ENCODE measurements at places on chromosomes 6 and 20. TPM values are rescaled to one million over a fixed set of nuclear protein-coding genes. Genes with fewer than 3 reads are reported as not detected.
A peak's percentile ranks its signal among the peaks of the same experiment; 100 is the strongest.

DNA sequence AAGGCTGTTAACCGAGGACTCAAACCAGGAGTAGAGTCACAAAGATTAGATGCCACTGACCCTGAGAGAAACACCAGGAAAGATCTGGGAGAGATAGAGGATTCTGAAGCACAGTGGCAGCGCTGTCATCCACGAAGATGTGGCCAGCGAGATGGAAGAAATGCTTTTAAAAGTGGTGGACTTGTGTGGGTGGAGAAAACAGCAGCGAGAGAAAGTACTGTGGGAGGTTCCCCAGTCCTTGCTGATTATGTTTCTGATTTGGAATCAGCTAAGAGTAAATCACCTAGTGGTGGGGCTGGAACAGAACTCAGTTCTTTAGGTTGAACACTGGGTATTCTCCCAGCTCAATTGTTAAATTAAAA, 435 bp upstream of the ZNF322 start:
- H3K27me3 ChIP-seq = peaks cover 3% of the 10 kb centered on the region
- H3K36me3 ChIP-seq = peaks cover 4% of the 10 kb centered on the region
- no peak for DNase-seq
- peaks cover 20% of the 10 kb centered on the region for H3K4me1 ChIP-seq

- H3K36me3 ChIP-seq = peaks cover 46% of the 10 kb centered on the region
- H3K4me1 ChIP-seq = peaks cover 40% of the 10 kb centered on the region
- no peak overlapping the region for H3K4me3 ChIP-seq
- DNase-seq = no peak
- H3K27ac ChIP-seq = peak overlapping the region; percentile 83
- H3K27me3 ChIP-seq = no peaks in the 10 kb centered on the region
Observed at GRCh38 chr20:10637563-10637962, 36.2 kb downstream of the JAG1 start.

PRDM1 gene
- 1.8 TPM for total RNA-seq

- H3K4me1 ChIP-seq = no peaks in the 10 kb centered on the region
- DNase-seq = no peak
Observed at GRCh38 chr6:149948011-149948410, 6.2 kb downstream of the ULBP2 start.

ZNF831 gene
- total RNA-seq = not detected

CRIP3 gene
- total RNA-seq = 0.59 TPM

DNA sequence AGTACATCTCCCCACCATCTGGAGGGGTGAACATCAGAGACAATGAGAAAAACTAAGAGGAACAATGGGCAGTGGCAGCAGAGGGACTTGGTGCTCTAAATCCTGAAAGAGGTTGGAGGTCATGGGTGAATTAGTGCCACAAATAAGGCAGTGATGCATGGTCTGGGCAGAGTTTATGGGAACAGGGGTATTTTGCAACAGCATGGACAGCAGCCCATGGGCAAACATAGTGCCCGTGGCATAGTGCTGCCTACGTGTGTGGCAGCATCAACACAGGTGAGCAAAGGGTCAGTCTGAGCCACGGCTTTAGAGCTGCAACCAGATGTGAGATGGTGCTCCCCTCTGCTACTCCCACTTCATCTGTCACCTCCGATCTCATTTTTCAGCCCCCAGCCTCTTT, 459.1 kb upstream of the CITED2 start:
- DNase-seq = no peak
- no peaks in the 10 kb centered on the region for H3K27me3 ChIP-seq
- H3K4me1 ChIP-seq = no peaks in the 10 kb centered on the region

- H3K4me1 ChIP-seq = no peaks in the 10 kb centered on the region
- DNase-seq = peak; percentile 88
- no peak overlapping the region for H3K27ac ChIP-seq
- H3K4me3 ChIP-seq = no peak overlapping the region
- no peaks in the 10 kb centered on the region for H3K36me3 ChIP-seq
Observed at GRCh38 chr20:46253391-46253790, 54.9 kb downstream of the CDH22 start.

GRCh38 chr6:118980063-118980462, 45.1 kb upstream of the MCM9 start:
- H3K36me3 ChIP-seq = no peaks in the 10 kb centered on the region
- no peak overlapping the region for H3K27ac ChIP-seq
- no peaks in the 10 kb centered on the region for H3K4me1 ChIP-seq
- no peaks in the 10 kb centered on the region for H3K27me3 ChIP-seq
- no peak for DNase-seq

DNA sequence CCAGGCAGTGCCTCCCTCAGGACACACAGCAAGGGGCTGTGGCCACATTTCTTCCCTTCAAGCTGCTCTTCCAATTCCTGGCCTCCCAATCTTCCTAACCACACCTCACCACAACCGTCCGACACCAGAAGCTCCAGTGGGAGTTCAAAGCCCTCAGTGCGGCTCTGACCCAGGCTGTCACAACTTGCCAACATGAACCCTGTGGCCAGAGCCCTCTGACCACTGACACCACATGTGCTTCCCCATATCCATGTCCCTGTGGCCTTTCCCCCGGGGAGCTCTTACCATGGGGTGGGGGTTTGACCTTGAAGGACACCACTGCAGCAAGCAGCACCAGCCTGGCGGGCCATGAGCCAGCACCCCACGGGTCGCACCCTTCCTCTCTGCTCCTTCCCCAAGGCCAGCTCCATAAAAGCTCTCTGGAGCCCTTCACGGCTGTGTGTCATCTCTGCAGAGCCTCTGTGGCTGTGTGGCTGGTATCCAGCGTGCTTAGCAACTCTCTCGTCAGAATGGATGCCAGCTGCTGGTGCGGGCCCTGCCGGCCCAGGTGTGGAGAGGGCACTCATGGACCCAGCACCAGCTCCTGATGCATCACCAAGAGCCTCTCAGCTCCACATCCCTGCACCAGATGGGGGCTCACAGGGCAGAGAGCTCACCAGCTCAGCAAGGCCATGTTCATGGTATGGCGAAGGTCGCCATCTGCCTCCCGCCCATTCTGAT, 106.1 kb downstream of the PSMB1 start:
- DNase-seq = peak; percentile 84
- H3K36me3 ChIP-seq = no peaks in the 10 kb centered on the region
- H3K27ac ChIP-seq = no peak overlapping the region
- peaks cover 13% of the 10 kb centered on the region for H3K27me3 ChIP-seq

SYS1 gene
- 31.8 TPM for total RNA-seq

- peak; percentile 70 for DNase-seq
- H3K36me3 ChIP-seq = no peaks in the 10 kb centered on the region
- H3K4me1 ChIP-seq = peaks cover 6% of the 10 kb centered on the region
- H3K27ac ChIP-seq = no peak within 1 kb of the TSS
- H3K27me3 ChIP-seq = peaks cover 35% of the 10 kb centered on the region
- H3K4me3 ChIP-seq = peak within 1 kb of the TSS; percentile 37
Observed at GRCh38 chr20:38601216-38602184, at the start of gene ARHGAP40. ARHGAP40 (plus strand) TSS chr20:38601809.

DNA sequence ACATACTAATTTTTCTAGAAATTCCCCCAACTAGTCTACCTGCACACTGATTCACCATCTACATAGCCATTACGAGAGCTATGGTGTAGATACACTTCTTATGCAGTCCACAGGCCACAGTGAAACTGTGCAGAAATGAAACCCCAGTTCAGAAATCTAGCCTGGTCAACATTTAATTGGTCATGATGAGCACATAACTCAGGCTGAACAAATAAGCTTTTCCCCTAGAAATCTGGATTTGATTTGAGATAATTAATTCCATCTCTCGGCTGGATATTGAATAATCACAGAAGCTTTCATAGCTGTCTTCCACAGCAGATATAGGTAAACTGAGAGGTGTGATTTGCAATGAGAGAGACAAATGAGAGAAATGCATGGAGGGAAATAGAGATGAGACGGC, 22.6 kb upstream of the TINAG start:
- H3K4me3 ChIP-seq = no peak overlapping the region
- no peak overlapping the region for H3K27ac ChIP-seq
- H3K27me3 ChIP-seq = no peaks in the 10 kb centered on the region
- DNase-seq = no peak
- H3K4me1 ChIP-seq = peaks cover 17% of the 10 kb centered on the region

DNA sequence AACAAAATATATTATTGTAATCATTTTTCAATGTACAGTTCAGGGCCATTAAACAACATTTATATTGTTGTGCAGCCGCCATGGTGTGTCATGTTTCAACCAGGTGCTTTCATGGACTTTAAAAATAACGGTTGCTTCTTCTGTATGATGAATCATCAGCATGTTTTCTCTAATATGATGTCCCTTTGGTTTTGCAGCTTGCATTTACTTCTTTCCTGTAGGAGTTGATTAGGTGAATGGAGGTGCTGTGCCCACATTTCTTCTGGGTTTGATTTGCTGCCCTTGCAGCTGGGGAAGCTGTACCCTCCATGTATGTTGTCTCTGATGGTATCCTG, 54.9 kb upstream of the TULP4 start:
- H3K36me3 ChIP-seq = no peaks in the 10 kb centered on the region
- no peaks in the 10 kb centered on the region for H3K27me3 ChIP-seq

DNA sequence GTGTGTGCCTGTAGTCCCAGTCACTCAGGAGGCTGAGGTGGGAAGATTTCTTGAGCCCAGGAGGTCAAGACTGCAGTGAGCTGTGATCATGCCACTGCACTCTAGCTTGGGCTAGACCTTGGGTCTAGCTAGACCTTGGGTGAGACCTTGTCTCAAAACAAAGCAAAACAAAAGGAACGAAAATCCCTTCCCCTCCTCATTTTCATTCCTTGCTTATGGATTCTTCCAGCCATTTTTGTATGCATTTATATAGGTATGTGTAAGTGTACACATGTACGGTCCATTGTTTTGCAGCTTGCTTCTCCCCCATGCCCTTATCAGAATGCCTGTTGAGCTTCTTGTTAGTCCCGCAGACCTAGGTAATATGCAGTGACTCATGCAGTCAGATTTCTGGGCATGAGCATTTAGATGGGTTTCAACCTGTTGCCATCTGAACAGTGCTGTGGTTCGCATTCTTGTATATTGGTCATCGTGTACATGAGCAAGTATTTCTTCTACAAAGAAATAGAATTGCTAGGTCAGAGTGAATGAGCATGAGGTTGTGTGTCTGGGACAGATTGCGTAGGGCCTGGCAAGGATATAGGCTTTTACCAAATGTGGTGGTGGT, 73.2 kb downstream of the ATRN start:
- H3K27me3 ChIP-seq = no peaks in the 10 kb centered on the region
- H3K36me3 ChIP-seq = no peaks in the 10 kb centered on the region
- DNase-seq = no peak
- H3K4me1 ChIP-seq = no peaks in the 10 kb centered on the region

DNA sequence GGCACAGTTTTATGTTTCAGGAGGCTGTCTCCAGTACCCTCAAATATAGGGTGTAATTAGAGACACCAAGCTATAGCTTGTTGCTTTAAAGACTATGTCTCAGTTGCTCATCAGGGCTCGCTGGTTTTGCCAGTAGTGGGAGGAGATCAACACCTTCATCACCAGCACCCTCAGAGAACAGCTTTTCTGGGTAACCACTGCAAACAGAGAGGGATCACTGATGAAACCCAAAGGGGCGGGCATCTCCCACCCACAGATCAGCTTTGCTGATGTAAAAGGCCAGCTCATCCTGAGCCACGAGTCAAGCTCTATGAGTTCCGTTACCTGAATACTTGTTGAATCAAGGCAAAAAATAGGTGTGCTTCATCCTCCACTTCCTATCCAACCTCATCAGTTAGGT, 187.7 kb downstream of the AIG1 start:
- no peaks in the 10 kb centered on the region for H3K27me3 ChIP-seq
- DNase-seq = no peak
- no peak overlapping the region for H3K27ac ChIP-seq

CALHM5 gene
- 14.8 TPM for total RNA-seq

- H3K36me3 ChIP-seq = no peaks in the 10 kb centered on the region
- DNase-seq = no peak
- no peaks in the 10 kb centered on the region for H3K4me1 ChIP-seq
- H3K27ac ChIP-seq = no peak overlapping the region
- H3K4me3 ChIP-seq = no peak overlapping the region
Observed at GRCh38 chr20:24739746-24740145, 209.3 kb upstream of the CST7 start.

DNA sequence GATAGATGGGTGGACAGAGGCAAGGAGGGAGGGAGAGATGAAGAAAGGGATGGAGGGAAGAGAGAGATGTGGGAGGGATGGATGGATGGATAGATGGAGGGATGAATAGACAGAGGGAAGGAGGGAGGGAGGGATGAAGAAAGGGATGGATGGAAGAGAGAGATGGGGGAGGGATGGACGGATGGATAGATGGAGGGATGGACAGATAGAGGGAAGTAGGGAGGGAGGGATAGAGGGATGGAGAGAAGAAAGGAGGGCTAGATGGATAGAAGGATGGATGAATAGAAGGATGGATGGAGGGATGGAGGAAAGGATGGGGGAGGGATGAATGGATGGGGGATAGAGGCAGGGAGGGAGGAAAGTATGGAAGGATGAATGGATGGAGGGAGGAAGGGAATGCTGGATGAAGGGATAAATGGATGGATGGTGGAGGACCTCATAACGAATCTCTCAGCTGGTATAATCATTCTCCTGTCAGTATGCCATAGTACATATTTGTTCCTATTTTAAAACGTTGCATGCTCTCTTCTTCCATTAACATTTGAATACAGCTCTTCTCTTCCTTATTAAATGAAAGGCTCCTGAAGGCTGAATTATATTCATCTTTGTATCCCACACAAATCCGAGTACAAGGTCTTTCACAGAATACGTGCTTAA, 136.4 kb downstream of the HIVEP2 start:
- no peaks in the 10 kb centered on the region for H3K27me3 ChIP-seq
- DNase-seq = no peak
- no peak overlapping the region for H3K4me3 ChIP-seq
- H3K36me3 ChIP-seq = no peaks in the 10 kb centered on the region

DNA sequence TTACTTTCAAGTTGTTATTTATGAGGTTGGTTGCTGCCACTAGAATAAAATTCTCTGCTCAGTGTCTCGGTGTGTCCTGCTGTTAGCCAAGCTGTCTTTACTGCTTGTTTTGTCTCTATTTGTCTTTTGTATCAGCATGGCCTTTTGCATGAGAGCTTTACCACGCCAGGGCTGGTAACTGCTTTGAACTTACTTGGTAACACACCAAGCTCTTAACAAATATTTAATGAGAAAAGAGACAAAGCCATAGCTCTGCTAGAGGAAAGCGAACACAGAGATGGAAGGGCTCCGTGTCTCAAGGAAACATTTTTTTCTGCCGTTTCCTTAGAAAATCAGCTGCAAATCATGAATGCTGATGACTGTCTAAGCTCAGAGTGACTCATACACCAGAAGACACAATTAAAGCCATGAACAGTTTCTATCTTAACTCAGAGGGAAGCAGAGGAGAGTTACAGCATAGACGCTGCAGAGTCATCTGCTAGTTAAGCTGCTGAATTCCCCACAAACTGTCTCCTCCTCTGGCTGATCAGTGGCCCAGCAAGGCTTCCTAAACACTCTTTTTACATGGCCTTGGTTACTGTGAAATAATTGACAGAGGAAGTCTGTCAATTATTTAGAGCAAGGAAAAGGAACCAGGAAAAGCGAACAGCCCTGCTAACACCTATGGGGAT, 44.8 kb downstream of the AGPAT4 start:
- peaks cover 5% of the 10 kb centered on the region for H3K36me3 ChIP-seq
- peak; percentile 89 for DNase-seq

GRCh38 chr20:51510169-51510568, 32.4 kb downstream of the NFATC2 start:
- no peak for DNase-seq
- no peak overlapping the region for H3K4me3 ChIP-seq
- no peak overlapping the region for H3K27ac ChIP-seq

GRCh38 chr20:24501764-24502556, 32.5 kb downstream of the SYNDIG1 start:
- H3K4me3 ChIP-seq = no peak overlapping the region
- peak overlapping the region; percentile 99 for H3K27ac ChIP-seq
- peak; percentile 98 for DNase-seq
- no peaks in the 10 kb centered on the region for H3K36me3 ChIP-seq
- peaks cover 3% of the 10 kb centered on the region for H3K27me3 ChIP-seq

BPIFB4 gene
- not detected for total RNA-seq

HLA-B gene
- total RNA-seq = 510 TPM

TAP1 gene
- total RNA-seq = 42.3 TPM
